Stimulated activated CD4-positive, alpha-beta T cell treated with anti-CD3 and anti-CD28 coated beads, Interleukin-1b, Interleukin-23, amount 100 ng/mL, for 1 hour (primary cell): ENCODE measurements at places on chromosomes 2 and 18.
A peak's percentile ranks its signal among the peaks of the same experiment; 100 is the strongest.

DNA sequence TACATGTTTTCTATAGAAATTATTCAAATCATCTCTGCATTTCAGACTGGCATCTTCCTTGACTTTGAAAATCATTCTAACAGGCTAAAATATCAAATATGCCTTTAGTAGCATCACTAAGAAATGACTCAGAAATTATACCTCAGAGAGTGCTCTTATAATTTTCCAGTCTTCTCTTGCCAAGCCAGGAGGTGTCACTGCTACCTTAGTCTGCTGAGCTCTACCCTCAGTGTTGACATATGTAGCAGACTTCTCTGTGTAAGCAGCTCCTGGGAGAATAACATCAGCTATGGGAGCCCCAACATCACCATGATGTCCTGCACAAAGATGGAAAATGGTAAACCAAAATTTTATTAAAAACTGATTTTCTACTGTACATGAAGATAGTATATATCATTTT lies 31.6 kb downstream of the NDUFS1 start:
- no peak for DNase-seq

GRCh38 chr2:48905696-48906095 lies 150.2 kb upstream of the LHCGR start:
- no peak for DNase-seq

DNA sequence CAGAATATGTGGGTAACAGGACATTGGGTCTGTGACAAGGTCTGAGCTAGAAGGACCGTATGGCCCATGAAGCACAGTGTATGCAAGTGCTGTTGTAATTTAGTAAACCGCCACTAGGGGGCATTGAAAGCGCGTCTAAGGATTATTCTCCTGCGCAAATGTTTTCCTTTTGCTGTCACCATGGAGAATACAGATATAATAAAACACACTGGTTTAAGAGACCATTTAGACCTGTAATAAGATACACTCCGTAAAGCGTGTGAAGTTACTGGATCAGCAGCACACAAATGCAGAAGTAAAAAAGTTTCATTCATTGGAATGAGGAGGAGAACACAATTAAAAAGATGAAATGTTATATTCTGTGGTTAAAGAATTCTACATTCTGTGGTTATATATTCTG lies 272.4 kb downstream of the AGAP1 start:
- peak; percentile 15 for DNase-seq

- no peak for DNase-seq
Observed at GRCh38 chr2:153057743-153058142, 339.3 kb downstream of the ARL6IP6 start.

- no peak for DNase-seq
Observed at GRCh38 chr2:232319067-232319802, 59.3 kb upstream of the ALPP start.

GRCh38 chr18:76827205-76828200 lies 5.1 kb downstream of the ZNF236 start:
- no peak for DNase-seq

DNA sequence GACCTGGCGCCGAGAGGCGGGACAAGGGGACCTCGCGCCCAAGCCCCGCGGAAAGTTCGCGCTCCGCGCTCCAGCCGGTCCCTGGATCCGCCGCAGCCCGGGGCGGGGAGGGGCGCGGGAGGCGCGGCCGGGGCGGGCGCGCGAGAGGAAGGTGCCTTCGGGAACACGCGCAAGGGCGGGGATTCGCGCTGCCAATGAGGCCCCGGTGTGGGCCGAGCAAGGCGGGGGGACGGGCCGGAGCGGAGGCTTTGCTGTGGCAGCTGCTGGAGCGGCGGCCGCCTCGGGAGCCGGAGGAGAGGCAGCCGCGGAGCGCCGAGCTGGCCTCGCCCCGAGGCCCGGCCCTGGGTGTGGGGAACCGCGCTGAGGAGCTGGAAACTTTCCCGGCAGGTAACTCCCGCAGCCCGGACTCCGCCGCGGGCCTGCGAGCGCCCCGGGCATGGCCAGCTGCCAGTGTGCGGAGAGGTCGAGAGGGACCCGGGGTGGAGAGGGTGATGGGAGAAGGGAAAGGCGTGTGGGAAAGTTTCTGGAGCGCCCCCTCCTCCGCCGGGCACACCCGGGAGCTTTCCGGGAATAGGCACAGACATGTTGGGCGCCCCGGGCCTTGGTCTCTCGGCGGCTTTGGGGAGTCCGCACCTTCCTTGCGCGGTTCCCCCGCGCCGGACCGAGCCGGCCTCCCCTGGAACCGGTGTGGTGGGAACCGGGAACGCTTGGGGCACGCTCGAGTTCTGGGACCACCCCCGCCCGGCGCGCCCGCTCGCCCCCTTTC lies at the start of gene TANC1:
TANC1 (plus strand) TSS at position 245 of the 766 bp plus-strand sequence. CDS start 97,271 bp downstream, outside the sequence.
- no peak for DNase-seq

- DNase-seq = no peak
Observed at GRCh38 chr2:30122362-30122761, 24.4 kb upstream of the YPEL5 start.

DNA sequence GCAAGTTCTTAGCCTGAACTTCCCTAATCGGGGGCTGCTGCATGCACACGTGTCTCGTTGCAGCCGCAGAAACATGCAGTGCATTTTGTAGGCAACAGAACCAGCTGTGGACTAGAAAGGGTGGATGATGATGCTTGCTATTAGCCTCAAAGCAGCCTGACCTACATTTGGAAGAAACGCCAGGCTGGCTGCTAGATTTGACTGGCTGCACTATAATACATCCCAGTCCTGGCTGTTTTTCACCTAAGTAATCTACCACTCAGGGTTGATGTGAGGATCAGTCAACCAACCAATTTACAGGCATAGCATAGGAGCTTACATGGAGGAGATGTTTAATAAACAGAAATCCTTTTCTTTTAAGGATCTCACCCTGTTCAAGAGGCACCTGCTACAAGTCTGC lies 56.4 kb upstream of the SPP2 start:
- no peak for DNase-seq

GRCh38 chr2:136378712-136379595 lies 261.0 kb upstream of the CXCR4 start:
- peak; percentile 46 for DNase-seq

DNA sequence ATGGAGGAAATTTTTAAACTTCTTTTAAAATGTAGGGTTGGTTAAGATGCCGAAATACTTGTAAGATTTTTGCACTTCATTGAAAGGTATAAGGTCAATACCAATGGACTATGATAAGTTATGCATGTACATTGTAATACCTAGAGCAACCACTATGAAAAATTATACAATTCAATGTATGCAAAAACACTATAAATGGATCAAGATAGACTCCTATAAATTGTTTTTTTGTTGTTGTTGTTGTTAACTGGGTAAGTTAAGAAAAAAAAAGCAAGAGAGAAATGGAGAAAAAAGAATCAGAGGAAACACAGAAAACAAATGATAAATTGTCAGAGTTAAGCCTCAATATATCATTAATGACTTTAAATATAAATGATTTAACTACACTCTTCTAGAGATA lies 421.2 kb downstream of the TMEM182 start:
- DNase-seq = no peak

DNA sequence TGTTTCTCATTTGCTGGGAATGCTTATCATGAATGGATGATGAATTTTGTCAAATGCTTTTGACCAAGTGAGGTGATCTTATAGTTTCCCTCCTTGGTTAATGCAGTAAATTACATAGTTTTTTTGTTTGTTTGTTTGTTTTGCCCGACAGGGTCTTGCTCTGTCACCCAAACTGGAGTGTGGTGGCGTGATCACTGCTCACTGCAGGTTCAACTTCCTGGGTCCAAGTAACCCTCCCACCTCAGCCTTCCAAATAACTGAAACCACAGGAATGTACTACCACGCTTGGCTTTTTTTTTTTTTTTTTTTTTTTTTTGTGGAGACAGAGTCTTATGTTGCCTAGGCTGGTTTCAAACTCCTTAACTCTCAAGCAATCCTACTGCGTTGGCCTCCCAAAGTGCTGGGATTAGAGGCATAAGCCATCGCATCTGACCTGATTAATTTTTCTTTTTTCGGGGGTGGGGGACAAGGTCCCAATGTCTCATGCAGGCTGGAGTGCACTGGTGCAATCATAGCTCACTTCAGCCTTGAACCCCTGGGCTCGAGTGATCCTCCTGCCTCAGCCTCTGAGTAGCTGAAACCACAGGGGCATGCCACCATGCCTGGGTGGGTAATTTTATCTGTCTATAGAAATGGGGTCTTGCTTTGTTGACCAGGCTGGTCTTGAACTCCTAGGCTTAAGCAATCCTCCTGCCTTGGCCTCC lies 48.6 kb downstream of the SMAD2 start:
- no peak for DNase-seq

DNA sequence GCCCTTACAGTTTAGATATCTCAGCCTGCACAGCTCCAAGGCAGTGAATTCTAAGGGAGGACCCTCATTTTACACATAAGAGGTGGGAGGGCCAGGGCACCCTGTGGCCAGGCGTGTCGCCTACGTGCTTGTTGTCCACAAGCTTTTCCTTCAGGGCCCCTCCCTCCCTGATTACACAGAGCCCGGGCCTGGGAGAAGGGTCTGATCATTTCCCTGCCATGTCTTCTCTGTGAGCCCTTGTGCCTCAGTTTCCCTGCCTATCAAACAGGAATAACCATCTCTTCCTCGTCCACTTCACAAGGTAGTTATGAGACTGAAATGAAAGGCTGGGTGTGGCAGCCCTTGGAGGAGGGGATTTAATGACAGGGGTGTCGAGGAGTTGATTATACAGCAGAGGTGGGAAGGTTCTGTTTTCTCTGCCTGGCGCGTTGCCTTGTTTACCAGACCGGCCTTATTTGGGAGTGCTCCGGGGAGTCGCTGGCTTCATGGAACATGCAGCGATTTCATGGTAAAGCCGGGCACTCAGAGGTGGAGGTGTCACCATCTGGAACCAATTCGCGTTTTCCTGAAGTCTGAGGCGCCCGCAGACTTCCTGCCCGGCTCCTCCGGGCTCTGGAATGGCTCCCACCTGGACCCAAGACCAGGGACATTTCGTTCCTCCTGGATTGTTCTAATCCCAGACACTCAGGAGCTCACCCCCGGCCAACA lies 208.9 kb downstream of the KLHL29 start:
- DNase-seq = no peak

- no peak for DNase-seq
Observed at GRCh38 chr2:200422532-200423261, 87.2 kb downstream of the KCTD18 start.
